ENCODE measurements at places on chromosomes 1 and 21. TPM values are rescaled to one million over a fixed set of nuclear protein-coding genes. Genes with fewer than 3 reads are reported as not detected.

The ACOT11 gene
- 1.1 TPM for total RNA-seq

The TTC39A gene
- total RNA-seq: 0.97 TPM

The S100A1 gene
- total RNA-seq: not detected

The TGFBR3 gene
- 22.3 TPM for total RNA-seq

The C1orf50 gene
- total RNA-seq: 1.6 TPM

The NTMT2 gene
- total RNA-seq: not detected

The SERTAD4 gene
- 1.8 TPM for total RNA-seq

The TSTD1 gene
- 3.8 TPM for total RNA-seq

The HEYL gene
- total RNA-seq: 0.32 TPM

The RCSD1 gene
- total RNA-seq: 22.5 TPM

The SYCP1 gene
- not detected for total RNA-seq

The PDZK1IP1 gene
- total RNA-seq: 0.16 TPM

The CFHR1 gene
- total RNA-seq: not detected

All from bladder microvascular endothelial cell (primary cell).